Muscle of back (tissue), 13 donors: ENCODE measurements at places on chromosomes 1 and 21.

DNA sequence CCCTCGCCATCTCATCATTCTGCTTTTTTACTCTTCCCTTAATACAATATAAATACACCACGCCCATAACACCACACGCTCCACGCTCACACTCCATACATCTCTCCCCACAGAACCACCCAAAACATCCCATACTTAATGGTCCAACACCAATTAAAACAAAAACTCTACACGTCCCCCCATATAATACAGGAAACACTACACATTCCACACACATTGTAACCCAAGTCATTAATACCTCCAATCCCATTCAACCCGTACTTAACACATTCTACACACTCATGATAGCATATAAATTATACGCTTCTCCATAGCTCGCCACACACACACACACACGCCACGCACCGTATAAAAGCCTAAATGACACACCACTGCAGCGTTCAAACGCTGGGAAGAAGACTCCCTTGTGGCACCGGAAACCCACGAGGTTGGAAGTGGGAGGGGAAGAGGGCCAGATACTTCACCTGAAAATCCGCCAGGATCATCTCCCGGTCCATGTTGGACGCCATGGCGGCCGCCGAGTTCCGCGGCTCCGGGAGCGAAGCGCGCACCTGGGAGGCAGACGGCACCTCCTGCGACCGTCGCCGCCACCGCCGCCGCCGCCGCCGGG is 659 bp downstream of the FAF1 start:
- peak; percentile 63 for DNase-seq

DNA sequence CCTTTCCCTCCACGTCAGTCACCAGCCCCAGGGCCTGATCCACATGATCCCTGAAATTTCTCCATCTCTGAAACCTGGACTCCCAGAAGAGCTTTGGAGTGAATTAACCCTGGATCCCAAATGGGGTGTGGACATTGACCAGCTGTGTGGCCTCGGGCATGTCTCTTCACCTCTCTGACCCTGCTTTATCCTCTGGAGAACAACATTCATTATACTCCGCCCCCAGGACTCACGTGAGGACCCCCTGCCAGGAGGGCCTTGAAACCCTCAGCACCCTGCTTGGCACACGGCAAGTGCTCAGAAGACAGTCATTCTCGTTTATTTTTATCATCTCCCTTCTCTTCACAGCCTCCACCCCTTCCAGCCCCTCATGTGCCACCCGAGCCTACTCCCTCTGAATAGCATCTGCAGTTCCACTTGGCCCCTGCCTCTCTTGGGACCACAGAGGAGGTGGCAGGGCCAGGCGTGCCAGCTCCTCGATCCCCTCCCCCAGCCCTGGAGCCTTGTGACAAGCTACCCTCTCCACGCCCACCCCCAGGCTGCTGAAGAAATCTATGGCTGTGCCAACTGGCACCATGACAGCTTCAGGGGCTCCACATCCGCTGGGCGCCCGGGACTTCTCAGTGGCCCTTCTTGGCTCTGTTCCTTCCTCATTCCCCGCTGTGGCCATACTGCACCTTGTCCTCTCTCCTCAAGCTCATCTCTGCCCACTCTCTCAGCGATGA is 18.0 kb downstream of the ADGRB2 start:
- no peak for DNase-seq

GRCh38 chr1:46802081-46802480 is 3.2 kb downstream of the CYP4B1 start:
- no peak for DNase-seq

DNA sequence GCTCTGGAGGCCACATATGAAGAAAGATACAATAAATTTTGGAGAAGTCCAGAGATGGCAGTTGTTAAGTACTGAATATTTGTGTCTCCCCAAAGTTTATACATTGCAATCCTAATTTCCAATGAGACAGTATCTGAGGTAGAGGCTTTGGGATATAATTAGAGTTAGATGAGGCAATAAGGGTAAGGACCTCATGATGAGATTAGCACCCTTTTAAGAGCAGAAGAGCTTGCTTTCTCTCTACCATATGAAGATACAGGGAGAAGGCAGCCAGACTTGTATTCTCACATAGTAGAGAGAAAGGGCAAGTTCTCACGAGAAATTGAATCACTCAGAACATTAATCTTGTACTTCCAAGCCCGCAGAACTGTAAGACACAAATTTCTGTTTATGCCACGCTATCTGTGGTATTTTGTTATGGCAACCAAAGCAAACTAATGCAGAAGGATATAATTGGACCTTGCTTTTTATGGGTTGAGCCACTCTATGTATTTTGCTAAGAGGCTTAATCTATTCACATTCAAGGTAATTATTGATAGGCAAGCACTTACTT is 430.1 kb downstream of the KCNT2 start:
- DNase-seq: no peak

DNA sequence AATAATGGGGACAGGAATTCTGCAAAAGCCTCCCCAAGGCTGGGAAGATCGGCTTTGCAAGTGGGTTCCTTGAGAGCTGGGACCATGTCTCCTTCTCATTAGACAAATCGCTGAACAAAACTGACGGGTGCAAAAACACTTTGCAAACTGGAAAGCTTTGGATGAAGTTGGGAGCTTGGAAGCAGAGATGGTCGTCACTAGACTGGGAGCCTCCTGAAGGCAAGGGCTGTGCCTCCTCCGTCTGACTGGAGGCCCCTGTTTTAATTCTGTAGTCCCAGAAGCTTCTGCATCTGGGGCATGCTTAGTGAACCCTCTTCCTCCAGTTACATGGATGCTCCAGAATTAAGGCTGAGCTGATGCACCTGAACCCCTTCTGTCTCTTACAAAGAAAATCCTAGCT is 82.3 kb upstream of the IFFO2 start:
- DNase-seq: no peak

DNA sequence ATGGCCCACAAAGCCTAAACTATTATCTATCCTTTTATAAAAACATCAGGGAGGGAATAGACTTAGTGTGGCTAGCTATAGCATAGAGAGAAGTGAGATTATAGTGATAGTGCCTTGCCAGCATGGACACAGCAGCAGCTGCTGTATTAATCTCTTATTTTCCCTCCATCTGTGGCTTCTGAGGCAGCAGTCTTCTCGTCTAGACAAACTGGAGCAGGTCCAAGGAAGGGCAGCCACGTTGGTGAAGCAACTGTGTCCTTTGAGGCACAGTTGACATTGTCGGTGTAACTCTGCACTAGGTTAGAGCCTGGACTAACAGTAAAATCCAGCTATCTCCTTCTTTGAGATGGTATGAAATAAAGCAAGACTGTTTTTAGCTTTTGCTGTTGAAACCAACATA is 131.3 kb downstream of the CACHD1 start:
- DNase-seq: no peak

- no peak for DNase-seq
These were observed 69.9 kb downstream of the CACHD1 start for GRCh38 chr1:64539781-64540218.

DNA sequence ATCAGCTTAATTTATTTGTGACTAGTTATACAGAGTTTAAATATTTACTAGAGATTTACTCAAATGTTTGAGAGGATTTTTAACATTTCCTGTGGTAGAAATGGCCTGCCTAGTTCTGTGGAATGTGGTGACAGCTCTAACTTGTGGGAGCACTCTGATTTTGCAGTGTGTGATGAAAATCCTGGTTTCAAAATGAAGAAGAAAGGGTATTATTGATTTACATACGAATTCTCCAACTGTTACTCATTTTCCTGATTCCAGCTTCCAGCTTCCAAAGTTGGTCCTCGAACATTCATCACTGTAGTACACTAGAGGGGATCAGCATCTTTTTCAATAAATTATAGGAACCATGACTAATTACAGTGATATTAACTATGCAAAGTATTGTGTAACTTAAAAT is 462.7 kb upstream of the PKN2 start:
- no peak for DNase-seq

DNA sequence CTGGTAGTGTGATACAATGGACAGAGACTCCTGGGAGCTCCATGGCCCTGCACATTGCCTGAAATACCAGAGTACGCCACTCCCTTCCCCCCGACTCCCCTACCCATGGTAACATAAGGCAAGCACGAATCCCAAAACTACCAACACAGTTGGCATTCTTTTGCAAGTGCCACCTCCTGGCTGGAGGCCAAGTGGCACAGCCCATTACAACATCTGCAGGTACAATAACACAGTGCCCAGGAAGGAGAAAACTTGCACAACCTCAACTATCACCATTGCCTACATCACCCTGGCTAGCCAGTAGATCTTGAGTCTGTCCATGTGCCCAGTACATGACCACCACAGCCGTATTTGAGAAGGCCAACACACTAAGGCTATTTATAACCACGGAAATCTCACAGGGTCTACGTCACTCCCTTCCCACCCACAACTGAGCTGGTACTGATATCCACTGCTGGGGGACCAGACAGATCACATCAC is 11.7 kb downstream of the ADAMTS1 start:
- no peak for DNase-seq

GRCh38 chr1:5513846-5514526 is 478.2 kb downstream of the NPHP4 start:
- peak; percentile 16 for DNase-seq

DNA sequence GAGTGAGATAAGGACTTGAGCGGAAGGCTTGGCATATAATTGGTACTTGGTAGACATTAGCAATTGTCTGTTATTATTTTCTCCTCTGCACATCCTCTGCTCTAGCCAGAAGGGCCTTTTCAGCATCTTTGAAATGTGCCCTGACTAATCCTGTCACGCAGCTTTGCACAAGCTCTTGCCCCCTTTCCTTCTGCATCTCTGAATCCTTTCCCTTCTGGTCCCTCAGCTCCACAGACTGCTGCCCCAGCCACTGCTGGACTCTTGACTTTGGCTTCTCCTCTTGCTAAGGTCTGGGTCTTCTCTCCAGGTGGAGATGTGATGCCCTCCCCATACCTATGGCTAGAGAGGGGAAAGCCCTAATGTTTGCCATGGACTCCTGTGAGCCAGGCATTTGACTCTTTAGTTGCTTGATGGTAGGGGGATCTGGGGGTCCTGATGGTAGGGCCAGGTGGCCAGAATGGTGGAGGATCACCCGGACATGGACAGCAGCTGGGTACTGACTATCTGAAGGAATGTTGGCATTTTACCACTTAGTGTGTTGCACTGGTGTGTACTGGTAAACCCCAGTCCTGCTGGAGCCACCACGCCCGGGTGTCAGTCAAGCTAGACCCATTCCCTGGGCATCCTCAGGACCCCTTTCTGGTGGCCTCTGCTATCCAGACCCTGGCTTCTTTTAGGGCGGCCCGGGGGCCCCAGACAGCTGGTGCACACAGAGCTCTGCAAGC is 4.4 kb downstream of the HPCA start:
- DNase-seq: no peak

DNA sequence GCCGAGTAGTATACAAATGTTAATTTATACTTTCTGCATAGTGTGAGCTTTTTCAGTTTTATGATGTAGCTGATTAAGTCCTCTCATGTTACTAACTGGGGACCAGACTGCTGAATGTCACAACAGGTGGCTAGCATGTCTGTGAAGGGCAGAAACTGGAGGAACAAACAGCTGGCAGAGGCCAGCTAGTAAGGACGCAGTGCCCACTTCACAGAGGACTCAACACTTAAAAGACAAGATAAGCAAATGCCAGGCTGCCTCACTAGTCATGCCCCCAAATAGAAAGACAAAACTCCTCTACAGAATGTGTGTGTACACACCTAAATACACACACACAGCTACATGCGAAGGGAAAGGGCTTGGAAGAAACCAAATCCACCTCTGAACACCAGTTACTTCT is 73.8 kb upstream of the ZNF678 start:
- DNase-seq: peak; percentile 9

GRCh38 chr1:222275729-222276465 is 272.0 kb downstream of the HHIPL2 start:
- DNase-seq: no peak

GRCh38 chr1:108070662-108071061 is 105.7 kb upstream of the VAV3 start:
- no peak for DNase-seq

DNA sequence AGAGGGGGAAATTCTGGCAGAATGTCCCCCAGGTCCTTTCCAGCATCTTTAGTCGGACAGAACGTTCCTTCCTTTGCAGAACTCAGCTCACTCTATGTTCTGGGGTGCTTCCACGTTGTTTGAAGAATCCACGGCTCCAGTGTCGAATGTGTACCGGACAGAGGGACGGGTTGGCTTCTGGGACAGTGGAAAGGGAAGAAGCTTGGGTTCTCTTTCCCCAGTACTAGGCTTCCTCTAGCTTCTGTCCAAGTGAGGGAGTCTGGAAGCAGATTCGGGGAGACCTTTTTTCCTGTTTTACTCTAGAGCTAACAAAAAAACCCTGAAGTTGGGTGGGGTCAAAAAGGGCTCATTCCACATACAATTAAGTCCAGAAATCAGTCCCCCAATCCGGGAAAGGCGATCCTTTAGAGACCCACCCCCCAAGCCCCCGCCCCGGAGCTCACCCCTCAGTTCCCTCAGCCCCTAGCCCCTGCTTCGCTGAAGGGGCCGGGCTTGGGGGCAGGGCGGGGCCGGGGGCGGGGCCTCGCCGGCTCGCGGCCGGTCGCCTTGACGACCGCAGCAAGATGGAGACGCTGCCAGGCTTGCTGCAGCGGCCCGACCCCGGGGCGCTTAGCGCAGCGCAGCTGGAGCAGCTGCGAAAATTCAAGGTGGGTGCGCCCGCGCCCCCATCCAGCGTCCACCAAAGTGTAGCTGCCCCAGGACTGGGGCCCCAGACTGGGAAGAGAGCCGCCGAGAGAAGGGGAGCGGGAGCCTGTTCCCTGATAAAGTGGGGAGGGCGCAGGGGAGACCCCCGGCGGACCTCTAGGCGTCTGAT is at the start of gene RIIAD1:
Gene RIIAD1, plus strand, starts transcription at position 549 of the 814 bp plus-strand sequence. Its CDS starts 15 bp downstream, at position 564.
- peak; percentile 54 for DNase-seq

DNA sequence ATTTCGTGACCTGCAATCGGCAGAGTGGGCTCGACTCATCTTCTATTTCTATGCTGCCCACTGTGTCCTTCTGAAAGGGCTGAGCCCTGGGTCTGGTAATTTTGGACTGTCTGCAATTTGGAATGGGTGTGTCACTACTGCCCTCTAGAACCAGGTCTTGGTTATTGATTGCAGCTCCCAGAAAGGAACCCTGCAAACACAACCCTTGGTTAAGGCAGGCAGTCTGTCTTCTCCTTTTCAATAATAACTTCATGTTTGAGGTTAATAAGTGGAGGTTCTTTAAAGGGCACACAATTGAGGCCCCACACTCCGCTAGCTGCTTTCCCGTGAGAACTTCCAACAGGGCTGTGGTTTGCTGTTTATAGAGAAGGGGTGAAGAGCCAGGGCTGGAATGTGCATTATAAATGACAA is 79.9 kb upstream of the LYST start:
- no peak for DNase-seq

GRCh38 chr1:224749916-224750315 is 133.8 kb downstream of the CNIH3 start:
- no peak for DNase-seq

GRCh38 chr1:235644693-235645305 is 4.8 kb downstream of the GNG4 start:
- DNase-seq: no peak

- no peak for DNase-seq
These were observed 74.0 kb downstream of the ATP5PO start for GRCh38 chr21:33841561-33841960.

DNA sequence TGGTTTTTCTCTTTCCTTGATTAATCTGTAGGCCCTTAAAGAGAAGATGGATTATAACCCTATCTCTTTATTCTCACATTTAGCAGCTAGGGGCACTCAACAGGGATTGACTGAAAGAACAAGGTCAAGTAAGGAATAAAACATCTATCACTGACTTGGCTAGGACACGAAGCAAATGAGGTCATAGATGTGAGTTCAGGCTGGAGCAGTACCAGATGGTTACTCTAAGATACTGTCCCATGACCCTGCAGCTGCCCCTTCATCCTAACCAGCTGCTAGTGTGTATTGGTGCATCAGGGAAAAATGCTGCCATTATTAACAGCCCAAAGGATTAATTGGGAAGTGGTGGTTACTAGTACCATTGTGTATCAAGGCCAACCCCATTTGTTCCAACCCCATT is 221.9 kb downstream of the CTH start:
- DNase-seq: no peak
